ENCODE measurements at places on chromosomes 5 and 9.

- DNase-seq: no peak
Observed at GRCh38 chr9:8899511-8899910, 1099.9 kb upstream of the DMAC1 start.

DNA sequence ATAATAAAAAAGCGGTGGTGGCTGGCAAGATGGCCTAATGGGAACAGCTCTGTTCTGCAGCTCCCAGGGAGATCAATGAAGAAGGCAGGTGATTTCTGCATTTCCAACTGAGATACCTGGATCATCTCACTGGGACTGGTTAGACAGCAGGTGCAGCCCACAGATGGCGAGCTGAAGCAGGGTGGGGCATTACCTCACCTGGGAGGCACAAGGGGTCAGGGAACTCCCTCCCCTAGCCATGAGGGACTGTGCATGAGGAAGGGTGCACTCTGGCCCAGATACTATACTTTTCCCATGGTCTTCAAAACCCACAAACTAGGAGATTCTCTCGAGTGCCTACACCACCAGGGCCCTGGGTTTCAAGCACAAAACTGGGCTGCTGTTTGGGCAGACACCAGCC lies 45.6 kb upstream of the PTGER4 start:
- DNase-seq: no peak

DNA sequence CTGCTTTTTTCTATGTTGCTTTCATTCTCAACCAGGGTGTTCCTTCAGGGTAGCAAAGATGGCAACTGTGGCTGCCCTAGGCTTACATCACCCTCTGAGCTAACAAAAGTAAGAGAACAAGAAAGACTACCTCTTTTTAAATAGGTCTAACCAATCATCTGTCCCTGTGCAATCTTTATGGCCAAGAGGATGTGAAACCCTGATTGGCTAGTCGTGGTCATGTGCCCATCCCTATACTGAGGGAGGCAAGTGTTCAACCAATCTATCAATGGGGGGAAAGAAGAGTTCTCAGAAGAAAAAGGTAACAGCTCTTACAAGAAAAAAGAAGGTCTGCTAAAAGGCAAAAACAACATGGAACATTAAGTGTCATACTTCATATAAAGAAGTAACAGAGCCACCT lies 11.7 kb upstream of the SNCAIP start:
- no peak for DNase-seq

GRCh38 chr9:5718296-5719032 lies 89.6 kb downstream of the RIC1 start:
- DNase-seq: no peak

DNA sequence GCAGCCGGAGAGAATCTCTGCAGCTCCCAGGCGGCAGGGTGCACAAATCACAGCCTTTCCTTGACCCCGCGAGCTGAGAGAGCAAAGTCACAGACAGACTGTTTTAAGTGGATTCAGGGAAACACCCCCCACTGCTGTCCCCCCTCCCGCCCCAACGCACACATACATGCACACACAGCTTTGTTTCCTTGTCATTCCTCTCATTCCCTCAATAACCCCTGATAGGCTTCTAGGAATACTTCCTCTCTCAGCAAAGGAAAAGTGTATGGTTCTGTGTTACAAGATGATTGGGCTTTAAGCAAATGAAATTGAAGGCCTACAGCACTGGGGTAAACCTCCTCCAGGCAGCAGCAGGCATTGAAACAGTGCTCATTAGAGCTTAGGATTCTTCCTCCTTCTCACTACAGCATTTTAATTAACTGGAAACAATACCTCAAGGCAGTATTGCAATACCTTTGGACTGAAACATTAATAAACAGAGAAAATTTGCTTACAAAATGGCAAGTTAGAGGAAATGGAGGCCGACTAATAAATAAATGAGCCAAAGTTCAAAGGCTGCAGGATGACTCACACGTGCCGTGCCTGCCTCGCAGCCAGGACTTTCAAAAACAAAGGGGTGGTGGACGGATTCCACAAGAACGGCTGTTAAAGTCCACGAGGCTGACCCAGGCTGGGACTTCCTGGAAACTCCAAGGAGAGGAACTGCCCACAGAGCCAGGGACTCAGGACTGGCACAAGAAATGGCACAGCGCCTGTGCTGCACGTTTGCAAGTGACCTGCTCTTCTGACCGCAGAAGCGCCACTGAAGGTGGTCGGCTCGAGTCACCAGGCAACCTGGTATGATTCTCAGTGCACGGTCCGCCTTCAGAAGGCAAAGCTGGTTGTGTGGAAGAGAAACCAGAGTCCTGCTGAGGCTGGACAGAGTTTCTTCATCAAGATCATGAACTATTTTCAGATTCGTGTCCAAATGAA lies 236.2 kb downstream of the SYK start:
- no peak for DNase-seq

DNA sequence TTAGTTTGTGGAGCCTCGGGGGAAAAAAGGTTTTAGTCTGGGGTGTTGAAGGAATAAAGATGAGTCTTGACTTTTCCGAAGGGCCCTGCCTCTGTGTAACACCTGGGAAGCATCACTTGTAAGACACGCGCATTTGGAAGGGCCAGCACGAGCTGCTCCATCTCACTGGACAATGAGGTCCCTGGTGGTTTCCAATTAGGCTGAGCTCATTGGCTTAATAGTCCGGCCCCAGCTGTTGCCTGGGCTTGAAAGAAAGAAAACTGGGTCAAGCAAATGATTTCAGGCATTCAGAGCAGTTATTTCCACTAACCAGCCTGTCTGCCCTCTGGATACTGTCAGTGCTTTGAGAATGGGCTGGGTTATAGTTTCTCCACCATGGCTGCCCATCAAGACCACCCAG lies 64.5 kb downstream of the NSUN2 start:
- no peak for DNase-seq
